ENCODE measurements at places on chromosomes 7 and 10. TPM values are rescaled to one million over a fixed set of nuclear protein-coding genes. Genes with fewer than 3 reads are reported as not detected.

TLX1 gene
- 0.94 TPM for total RNA-seq

GRCh38 chr7:127644484-127644883, 7.5 kb upstream of the SND1 start:
- H3K36me3 ChIP-seq: no peaks in the 10 kb centered on the region
- no peak for DNase-seq
- no peak overlapping the region for H3K27ac ChIP-seq
- no peaks in the 10 kb centered on the region for H3K27me3 ChIP-seq

TBATA gene
- not detected for total RNA-seq

GRCh38 chr7:151013733-151014497, 10.4 kb downstream of the ATG9B start:
- no peak overlapping the region for H3K27ac ChIP-seq
- peak overlapping the region; percentile 42 for H3K4me3 ChIP-seq
- DNase-seq: peak; percentile 61
- no peaks in the 10 kb centered on the region for H3K36me3 ChIP-seq

DNA sequence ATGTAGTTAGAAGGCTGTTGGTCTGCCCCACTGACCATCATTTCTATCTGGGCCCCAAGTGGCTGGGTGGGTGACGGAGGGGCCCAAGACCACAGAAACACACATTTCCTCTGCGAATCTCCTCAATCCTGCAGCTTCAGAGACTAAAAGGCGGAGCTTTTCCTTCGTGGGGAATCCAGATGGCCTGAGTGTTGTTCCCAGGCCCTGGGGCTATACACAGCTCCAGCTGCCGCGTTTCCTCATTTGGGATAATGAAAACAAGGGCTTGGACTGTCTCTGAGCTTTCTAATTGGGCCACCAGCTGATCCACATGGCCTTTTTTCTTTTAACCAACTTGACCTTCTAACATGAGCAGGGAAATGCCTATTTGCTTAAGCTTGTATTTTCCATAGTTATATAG, 339.9 kb downstream of the CXCL12 start:
- H3K4me1 ChIP-seq: no peaks in the 10 kb centered on the region
- no peak overlapping the region for H3K4me3 ChIP-seq
- DNase-seq: peak; percentile 68
- peak overlapping the region; percentile 79 for H3K27ac ChIP-seq
- H3K36me3 ChIP-seq: no peaks in the 10 kb centered on the region

GRCh38 chr10:26681076-26681475, 16.4 kb upstream of the PDSS1 start:
- no peaks in the 10 kb centered on the region for H3K4me1 ChIP-seq
- H3K36me3 ChIP-seq: no peaks in the 10 kb centered on the region
- H3K27ac ChIP-seq: no peak overlapping the region
- no peak overlapping the region for H3K4me3 ChIP-seq
- DNase-seq: no peak

DNA sequence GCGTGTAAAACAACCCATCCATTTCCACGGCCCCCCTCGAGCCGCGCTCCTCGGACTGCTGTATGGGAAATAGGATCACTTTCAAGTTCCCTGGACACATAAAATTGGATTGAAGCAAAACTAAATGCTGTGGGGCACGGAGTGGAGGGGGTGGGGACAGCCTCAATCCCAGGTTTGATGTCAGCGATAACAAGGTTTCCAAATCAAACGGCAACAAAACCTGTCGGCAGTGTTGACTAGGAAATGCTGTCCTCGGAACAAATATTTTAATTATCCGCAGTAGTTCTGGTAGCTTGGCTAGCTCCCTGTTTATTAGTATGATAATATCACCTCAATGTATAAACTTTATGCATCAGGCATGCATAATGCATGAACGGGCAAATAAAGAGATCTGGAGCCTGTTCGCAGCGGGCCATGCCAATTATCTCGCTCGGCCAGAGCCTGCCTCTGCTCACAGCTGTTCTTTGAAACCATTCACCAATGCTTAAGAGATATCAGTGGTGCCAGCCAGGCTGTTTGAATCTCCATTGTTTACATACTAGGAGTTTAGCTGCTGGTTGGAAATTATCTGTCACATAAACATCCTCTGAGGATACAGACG, 161.1 kb downstream of the PAXIP1 start:
- no peak overlapping the region for H3K27ac ChIP-seq
- no peaks in the 10 kb centered on the region for H3K4me1 ChIP-seq
- no peak overlapping the region for H3K4me3 ChIP-seq
- peaks cover 9% of the 10 kb centered on the region for H3K27me3 ChIP-seq
- H3K36me3 ChIP-seq: no peaks in the 10 kb centered on the region
- DNase-seq: no peak
